ENCODE measurements at places on chromosomes 6 and 20.

DNA sequence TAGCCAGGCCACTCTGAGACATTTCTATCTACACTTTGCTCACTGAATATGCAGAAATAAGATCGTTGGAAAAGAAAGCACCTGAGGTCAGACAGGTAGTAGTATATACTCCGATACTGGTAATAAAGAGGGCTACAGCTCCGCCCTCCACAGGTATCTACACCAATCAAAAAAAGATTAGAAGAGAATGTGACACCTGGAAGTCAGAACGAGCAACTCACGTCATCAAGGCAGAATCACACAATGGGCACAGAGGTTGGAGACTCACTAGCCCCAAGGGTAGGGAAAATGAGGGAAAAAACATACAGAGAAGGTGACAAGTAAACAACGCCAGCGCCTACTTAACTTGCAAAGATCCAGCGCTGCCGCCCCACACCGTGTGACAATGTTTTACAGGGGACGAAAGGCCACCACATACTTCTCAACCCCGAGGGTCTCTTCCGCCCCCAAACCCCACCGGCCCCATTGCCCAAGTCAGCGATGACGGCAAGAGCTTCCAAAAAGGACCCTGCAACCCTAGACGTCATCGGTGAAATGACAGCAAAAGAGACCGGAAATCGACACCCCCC is 653 bp downstream of the LMBRD1 start:
- DNase-seq = peak; percentile 68

DNA sequence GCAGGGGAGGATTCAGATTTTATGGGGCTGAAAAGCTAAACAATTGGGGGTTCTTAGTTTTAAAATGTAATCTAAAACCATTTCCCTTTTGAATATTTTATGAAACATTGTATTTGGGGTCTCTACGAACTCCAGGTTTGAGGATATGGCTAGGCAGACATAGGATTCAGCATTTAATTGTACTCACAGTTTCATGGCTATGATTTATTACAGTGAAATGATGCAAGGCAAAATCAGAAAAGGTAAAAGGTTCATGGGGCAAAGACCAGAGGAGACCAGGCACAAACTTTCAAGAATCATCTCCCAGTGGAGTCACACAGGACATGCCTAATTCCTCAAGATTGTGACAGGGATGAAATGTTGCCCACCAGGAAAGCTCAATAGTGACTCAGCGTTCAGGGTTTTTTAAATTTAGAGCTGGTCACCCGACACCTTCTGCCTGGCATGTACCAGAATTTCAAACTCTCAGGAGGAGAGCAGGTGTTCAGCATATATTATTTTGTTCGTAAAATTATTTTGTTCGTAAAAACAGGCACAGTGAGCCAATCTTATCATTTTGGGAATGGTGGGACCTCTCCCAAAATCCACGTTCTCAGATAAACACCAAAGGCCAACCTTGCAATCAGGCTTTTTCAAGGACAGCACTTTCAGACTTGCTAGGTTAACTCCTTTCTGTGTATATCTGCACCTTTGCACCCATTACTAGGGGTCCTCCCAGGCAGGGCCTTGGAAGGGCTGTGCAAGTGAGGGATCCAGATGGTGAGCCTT is 270.3 kb downstream of the NKAIN2 start:
- no peak for DNase-seq

DNA sequence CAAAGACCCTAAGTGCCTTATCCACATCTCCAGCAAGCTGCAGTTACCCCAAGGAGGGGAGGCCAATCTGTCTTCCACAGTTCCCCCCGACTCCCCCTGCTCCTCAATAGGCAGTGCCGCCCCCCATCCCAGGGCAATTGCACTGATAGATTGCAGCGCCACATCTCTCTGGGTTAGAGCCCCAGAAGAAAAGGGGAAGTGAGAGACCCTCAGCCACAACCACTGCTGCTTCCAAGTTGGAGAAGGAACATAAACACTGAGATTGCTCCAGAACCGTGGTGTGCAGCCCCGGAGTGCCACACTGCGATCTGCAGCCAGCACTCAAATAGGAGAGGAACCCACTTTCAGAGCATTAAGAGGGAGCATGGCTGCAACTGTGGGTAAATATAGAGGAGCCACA is 101.5 kb downstream of the RWDD2A start:
- no peak for DNase-seq

- peak; percentile 28 for DNase-seq
Measured at GRCh38 chr6:27503436-27504030, 30.6 kb upstream of the ZNF184 start.

DNA sequence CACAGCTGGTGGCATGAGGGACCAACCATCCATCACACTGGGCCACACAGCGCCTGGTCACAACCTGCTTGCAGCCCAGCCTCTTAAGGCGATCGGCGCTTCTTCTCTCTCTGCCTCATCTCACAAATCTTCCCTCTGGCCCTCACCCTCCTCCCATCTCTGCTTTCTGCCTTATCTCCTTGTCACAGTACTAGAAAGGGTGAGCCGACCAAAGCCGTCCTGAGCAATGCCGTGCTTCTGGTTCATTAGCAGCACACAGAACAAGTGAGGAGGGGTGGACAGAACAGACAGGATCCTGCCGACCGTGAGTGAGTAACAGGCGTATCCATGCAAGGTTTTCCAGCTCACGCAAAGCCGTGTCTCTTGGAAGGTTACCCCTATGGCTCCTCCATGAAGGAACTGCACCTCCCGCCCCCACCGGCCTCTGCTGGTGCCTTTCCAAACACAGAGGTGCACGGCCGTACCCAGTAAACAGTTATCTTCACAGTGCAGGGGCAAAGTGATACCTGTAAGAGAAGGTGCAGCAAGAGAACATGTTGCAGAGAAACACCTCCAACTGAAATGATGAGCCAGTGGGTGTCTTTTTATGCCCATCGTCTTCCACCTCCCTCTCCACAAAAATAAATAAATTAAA is 331.7 kb downstream of the FARS2 start:
- no peak for DNase-seq

- no peak for DNase-seq
Measured at GRCh38 chr20:51994751-51995417, 192.6 kb upstream of the SALL4 start.

DNA sequence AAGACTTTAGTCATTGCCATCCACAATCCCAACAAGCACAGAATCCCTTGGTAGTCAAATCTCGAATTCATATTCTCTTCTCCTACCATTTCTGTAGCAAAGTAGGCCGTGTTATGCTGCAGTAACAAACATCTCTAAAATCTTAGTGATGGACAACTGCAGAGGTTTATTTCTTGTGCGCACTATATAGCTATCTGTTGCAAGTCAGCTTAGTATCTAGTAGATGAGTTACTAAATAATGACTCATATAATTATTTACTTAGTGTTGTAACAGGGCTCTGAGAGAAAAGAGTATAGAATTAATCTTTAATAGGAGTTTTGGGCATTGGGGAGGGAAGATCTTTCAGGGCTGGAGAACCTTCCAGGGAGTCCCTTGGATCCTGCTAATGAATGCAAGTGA is 73.3 kb downstream of the CAP2 start:
- DNase-seq = no peak

DNA sequence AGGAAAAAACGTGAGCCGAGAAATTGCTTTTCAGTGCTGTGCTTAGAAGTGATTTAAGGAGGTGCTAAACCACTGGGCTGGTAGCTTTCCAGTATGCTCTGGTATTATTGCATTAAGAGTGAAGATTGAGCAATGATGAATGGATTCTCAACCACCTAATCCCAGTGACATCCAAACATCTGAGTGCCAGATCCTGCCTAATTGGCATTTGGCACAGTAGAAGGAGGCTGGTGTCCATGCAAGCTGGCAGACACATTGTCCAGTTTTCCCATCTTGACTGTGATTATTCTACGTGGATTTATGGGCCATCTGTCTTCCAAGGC is 398.0 kb upstream of the PLCB4 start:
- DNase-seq = no peak

DNA sequence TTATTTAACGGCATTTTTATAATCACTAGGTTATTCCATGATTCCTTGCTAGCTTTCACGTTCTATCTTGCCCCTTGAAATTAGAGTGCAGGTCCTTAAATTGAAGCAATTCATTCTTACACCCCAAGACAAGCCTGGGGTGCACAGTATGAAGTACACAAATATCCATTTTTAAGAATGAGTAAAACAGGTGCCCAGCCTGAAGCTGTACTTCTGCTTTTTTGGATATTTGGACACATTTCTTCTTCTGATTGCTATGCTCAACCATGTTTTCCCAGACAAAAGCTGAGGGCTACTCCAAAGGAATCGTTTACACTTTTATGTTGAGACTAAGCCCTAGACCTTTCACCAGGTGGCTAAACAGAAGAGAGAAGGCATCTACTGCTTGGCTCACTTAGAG is 7.9 kb upstream of the TAGAP start:
- no peak for DNase-seq

GRCh38 chr20:7989379-7989778 is 30.2 kb downstream of the TMX4 start:
- no peak for DNase-seq

DNA sequence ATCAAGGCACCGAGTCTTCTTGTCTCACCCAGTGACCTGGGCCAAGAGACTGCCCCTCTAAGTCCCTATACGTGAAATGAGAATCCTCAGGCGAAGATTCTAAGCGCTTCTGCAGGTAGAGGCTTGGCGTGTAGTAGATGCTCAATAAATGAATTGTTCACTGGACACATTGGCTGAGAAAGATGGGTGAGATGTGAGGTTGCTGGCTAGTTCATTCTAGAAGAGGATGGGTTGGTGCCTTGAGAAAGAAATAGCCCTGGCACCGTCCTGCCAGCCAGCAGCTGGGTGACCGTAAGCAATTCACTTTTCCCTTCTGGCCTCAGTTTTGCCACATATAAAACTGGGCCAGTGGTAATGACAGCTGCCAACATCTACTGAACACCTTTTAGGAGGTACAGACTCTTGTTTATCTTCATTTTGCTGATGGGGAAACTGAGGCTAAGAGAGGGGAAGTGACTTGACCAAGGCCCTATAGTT is 1.4 kb downstream of the SRC start:
- DNase-seq = no peak

DNA sequence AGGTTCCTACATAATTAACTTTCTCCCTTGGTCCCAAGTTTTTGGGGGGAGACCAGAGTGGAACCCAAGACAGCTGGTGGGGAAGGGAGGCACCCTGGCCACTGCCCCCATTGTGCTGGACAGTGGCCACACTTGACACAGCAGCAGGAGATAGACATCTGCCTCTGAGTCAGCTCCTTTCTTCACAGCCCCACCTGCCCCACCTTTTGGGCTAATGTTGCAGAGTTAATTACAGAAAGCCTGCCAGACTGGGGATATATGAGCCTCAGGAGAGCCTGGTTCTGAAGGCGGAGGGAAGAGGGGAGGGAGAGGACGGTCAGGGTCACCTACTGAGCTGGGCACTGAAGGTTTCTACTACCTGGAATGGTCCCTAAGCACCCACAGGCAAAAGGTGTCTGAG is 50.6 kb downstream of the MAFB start:
- DNase-seq = no peak

DNA sequence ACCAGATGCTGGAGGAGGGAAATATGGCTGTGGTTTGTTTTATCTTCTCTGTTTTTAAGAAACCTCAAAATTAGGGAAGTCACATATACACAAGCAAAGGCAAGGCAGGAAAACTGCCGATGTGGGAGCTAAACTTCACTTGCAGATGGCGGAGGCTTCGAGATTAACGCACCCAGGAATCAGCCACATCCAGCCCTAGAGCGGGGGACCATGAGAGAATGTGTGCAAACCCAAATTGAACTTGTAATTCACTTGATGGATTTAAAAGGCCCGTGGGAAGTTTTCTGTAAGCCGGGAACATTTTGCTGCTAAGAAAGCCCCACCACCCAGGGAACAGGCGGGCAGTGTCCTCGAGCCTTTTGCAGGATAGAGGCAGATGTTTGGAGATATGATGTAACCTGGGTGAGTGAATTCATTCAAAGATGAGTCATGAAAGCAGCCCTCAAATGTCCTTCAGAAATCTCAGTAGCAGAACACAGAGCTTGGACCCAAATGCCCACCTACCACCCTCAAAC is 39.9 kb downstream of the PREX1 start:
- no peak for DNase-seq

DNA sequence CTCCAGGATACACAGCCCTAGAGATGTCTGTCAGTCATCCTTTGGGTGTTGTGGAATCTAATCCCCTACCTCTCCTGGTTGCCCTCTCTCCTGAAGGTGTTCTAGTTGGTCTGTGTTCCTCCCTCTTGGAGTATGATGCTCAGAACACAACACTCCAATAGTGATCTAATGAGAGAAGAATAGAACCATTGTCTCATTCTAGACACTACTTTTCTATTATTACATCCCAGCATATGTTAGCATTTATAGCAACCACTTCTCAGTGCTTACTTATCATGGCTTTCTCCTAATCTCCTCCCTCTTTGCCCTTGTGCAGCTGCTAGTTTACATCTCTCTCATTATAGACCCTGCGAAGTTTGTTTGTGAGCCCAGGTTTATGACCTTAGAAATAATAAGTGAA is 109.0 kb downstream of the UNC5CL start:
- no peak for DNase-seq

- DNase-seq = no peak
Measured at GRCh38 chr6:47701363-47701762, 3.0 kb downstream of the ADGRF4 start.

- DNase-seq = no peak
Measured at GRCh38 chr20:16083639-16084280, 489.5 kb downstream of the KIF16B start.

DNA sequence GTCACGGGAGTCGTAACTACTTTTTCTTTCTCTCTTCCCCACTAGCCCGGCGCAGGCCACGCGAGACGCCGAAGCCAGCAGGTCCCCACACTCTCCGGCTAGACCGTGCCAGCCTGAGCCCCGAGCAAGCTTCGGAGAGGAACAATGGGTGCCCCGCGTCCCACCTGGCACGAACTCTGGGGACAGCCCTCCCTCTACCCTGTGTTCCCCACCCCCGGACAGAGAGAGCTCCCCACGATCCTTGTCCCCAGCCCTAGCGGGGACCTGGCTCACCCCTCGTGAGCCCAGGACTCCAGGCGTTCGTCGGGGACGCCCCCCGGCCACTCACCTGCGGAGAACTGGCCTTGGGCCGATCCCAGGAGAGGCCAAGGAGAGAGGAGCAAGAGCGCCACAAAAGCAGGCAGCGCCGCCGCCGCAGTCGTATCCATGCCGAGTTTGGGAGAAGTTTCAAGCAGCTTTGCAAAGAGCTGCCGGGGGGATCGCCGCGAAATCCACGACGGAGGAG is 416 bp downstream of the PTPRK start:
- DNase-seq = peak; percentile 43

DNA sequence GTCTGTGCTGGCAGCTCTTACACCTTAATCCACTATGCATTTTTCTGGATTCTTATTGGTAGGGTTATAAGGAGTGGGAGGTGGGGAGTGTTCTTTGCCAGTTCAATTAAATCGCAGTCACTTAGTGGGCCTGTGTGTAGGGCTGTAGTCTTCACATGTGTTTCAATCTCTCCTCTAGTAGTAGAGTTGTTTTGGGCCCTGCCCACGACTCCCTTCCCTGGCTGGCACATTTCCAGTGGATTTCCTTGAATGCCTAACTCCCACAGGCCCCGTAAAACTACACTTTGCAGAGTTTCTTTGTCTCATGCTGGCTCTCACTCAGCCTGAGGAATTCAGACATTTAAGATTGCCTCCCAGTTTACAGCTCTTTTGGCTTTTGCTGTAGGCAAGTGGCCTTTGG is 414.0 kb upstream of the OPRM1 start:
- no peak for DNase-seq

All from Ammon's horn (tissue), 1 donor.